ENCODE measurements at places on chromosomes 1 and 21. TPM values are rescaled to one million over a fixed set of nuclear protein-coding genes. Genes with fewer than 3 reads are reported as not detected.
A peak's percentile ranks its signal among the peaks of the same experiment; 100 is the strongest.

MATN1 gene
- 2.5 TPM for total RNA-seq

PSMA5 gene
- total RNA-seq, result 29.8 TPM

KLF17 gene
- total RNA-seq, result not detected

A3GALT2 gene
- total RNA-seq, result not detected

RHCE gene
- 0.25 TPM for total RNA-seq

LDLRAD2 gene
- not detected for total RNA-seq

KRTAP11-1 gene
- not detected for total RNA-seq

SEMA6C gene
- total RNA-seq, result 5.5 TPM

C1QTNF12 gene
- 4.8 TPM for total RNA-seq

DISP3 gene
- 0.55 TPM for total RNA-seq

PRR9 gene
- not detected for total RNA-seq

FOXO6 gene
- 2.2 TPM for total RNA-seq

RPE65 gene
- total RNA-seq, result not detected

SYNJ1 gene
- total RNA-seq, result 15.6 TPM

CELA2A gene
- total RNA-seq, result not detected

TMEM201 gene
- 9.2 TPM for total RNA-seq

- H3K4me1 ChIP-seq, result peaks cover 23% of the 10 kb centered on the region
- H3K27ac ChIP-seq, result no peak overlapping the region
- no peak overlapping the region for H3K4me3 ChIP-seq
- H3K27me3 ChIP-seq, result no peaks in the 10 kb centered on the region
Measured at GRCh38 chr1:108591466-108591865, 31.6 kb downstream of the EEIG2 start.

DNA sequence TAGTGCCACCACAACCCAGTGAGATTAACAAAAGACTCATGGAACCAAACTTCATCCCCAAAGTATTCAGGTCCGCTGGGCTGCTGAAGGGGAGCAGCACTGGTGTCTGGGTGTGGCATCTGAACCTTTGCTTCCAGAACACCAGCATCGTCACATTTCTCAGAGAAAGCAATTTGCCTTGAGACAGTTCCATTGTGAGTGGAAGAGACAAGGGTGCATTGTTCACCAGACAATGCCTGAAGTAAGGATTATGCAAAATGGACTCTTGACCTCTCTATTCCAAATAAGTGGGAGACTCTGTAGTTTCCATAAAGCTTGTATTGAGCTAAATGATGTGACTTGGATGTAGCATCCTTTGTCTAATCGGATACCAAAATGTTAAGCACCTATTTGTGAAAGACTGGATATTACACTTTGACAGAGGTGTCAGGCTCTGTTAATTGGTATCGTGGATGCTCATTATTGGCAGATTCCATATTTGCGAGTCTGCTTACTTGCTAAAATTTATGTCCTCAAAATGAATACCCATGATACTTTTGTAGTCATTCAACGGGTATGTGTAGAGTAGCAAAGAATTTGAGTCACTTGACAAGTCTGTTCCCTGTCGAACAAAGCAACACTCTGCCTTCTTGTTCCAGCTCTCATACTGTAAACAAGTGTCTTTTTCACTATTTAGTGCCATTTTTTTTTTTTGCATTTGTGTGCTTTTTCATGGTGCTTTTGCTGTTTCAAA lies 75.6 kb downstream of the MRPS6 start:
- H3K27ac ChIP-seq, result no peak overlapping the region
- peaks cover 5% of the 10 kb centered on the region for H3K36me3 ChIP-seq
- H3K4me3 ChIP-seq, result no peak overlapping the region
- no peaks in the 10 kb centered on the region for H3K27me3 ChIP-seq

- no peaks in the 10 kb centered on the region for H3K27me3 ChIP-seq
- no peaks in the 10 kb centered on the region for H3K4me1 ChIP-seq
- no peak overlapping the region for H3K27ac ChIP-seq
- no peak for DNase-seq
- H3K36me3 ChIP-seq, result peaks cover 12% of the 10 kb centered on the region
Measured at GRCh38 chr1:88799491-88799890, 91.9 kb downstream of the GTF2B start.

- H3K27me3 ChIP-seq, result peaks cover 17% of the 10 kb centered on the region
- peaks cover 12% of the 10 kb centered on the region for H3K4me1 ChIP-seq
- no peak overlapping the region for H3K4me3 ChIP-seq
- H3K36me3 ChIP-seq, result no peaks in the 10 kb centered on the region
- DNase-seq, result no peak
Measured at GRCh38 chr1:29128739-29129138, 5.0 kb upstream of the TMEM200B start.

DNA sequence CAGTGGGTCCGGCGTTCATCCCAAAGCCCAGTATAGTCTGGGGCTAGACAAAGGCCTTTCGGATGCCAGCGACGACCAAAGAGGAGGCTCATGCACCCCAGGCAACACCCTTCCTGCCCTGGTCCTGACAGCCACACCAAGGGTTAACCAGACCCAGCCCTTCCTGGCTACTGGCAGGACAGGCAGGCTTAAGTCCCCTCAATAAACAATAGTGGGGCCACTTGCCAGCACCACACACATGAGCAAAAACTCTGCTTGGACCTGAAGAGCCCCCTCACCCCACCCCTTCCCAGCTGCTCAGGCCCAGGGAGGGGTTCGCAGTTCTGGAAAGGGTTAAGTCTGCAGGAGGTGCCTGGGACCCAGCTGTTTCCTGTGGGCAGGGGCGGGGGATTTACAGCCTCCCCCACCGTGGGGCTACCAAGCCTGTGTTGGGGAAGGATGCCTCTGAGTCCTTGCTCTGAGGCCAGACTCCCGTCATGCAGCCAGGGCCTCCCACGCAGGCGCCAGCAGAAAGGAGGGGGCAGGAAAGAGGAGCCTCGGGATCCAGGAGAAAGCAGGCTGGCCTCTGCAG lies 18.2 kb downstream of the PHLDA3 start:
- peaks cover 9% of the 10 kb centered on the region for H3K4me1 ChIP-seq
- H3K36me3 ChIP-seq, result no peaks in the 10 kb centered on the region
- H3K27me3 ChIP-seq, result peaks cover 2% of the 10 kb centered on the region

DNA sequence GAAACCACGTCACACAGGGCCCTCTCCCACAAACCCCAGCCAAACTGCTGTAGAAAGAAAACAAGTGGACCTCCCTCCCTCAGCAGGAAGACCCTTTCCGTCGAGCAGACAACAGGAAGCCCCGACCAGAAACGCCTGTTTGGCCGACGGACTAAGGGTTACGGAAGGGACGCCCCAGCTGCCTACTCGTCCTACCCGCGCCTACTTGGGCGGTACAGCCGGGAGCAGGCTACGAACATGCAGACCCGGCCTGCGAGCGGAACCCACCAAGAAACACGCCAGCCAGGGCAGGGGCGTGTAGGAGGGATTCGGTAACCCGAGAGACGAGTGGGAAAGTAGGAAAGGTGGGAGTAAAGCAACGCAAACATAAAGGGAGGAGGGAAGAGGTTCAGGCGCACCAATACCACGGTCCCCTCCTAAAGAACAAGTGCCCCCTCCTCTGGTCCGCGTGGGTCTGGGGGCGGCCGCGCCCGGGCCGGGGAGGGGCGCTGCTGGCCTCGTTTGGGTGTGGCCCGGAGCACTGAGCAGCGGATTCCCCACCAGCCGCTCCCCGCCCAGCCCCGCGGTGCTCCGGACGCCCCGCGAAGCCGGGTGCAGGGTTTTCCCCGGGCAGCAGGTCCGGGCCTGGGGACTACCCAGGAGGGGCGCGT lies 450 bp downstream of the S100A10 start:
- peak overlapping the region; percentile 82 for H3K27ac ChIP-seq
- peaks cover 3% of the 10 kb centered on the region for H3K36me3 ChIP-seq
- DNase-seq, result peak; percentile 50
- H3K4me3 ChIP-seq, result peak overlapping the region; percentile 95
- peaks cover 58% of the 10 kb centered on the region for H3K4me1 ChIP-seq

DNA sequence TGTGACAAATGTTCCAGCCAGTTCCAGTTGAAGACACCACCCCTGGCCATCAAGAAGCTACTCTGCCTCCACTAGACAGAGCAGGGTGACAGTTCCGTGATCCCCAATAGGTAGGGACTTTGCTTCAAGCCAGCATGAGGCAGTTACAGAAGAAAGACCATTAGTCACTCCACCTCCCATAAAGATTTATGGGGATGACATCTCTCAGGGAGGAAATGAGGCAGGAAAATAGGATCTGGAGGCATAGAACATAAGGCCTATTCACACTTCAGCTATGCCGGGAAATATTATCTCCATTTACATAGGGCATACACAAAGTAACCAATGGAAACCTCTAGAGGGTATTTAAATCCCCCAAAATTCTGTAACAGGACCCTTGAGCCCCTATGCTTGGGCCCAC lies 3.5 kb upstream of the GBP7 start:
- no peak overlapping the region for H3K4me3 ChIP-seq
- no peak overlapping the region for H3K27ac ChIP-seq
- DNase-seq, result no peak
- H3K4me1 ChIP-seq, result no peaks in the 10 kb centered on the region
- H3K27me3 ChIP-seq, result no peaks in the 10 kb centered on the region
- H3K36me3 ChIP-seq, result peaks cover 18% of the 10 kb centered on the region

DNA sequence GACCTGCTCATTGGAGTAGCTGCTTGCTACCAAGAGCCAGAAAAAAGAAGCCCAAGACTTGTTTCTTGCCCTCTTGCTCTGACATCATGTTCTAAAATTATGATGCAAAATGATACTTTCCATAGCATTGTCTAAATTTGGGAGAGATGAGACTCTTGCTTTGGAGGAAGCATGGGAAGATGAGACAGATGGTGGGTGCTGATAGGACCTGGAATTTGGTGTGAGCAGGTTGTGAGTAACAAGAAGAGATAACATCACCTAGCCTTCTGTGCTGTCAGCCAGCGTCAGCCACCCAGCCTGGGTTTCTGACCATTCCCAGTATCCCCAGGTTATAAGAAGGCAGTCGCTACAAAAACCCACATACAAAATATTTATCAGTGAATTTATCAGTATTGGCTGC lies 67.1 kb upstream of the GCLM start:
- H3K4me1 ChIP-seq, result no peaks in the 10 kb centered on the region
- H3K36me3 ChIP-seq, result no peaks in the 10 kb centered on the region
- DNase-seq, result no peak
- H3K27me3 ChIP-seq, result no peaks in the 10 kb centered on the region
- no peak overlapping the region for H3K27ac ChIP-seq
- H3K4me3 ChIP-seq, result no peak overlapping the region

- H3K27ac ChIP-seq, result no peak overlapping the region
- peaks cover 88% of the 10 kb centered on the region for H3K36me3 ChIP-seq
- H3K4me1 ChIP-seq, result peaks cover 30% of the 10 kb centered on the region
- DNase-seq, result peak; percentile 74
Measured at GRCh38 chr21:44892536-44893277, 19.2 kb upstream of the PTTG1IP start.

DNA sequence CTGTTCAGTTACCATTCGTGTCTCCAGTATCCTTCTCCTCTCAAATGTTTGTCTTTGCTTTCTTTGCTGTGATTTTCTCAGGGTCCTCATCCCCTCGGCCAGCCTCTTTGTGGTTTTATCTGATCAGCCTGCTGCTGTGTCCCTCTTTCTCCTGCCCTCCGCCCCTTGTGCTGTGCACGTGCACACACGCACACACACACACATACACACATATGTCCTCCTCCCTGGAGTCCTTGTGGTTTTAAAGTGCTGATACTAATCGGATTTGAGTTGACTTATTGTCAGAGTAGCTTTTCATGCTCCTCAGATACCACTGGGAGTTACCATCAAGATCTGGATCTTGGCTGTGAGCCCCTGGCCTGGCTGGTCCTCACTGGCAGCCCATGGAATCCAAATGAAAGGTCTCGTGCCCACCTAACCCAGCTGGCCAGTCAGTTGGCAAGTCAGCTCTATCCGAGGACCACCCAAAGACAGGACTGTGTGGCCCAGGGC lies 34.1 kb downstream of the QSOX1 start:
- H3K4me3 ChIP-seq, result no peak overlapping the region
- H3K36me3 ChIP-seq, result peaks cover 51% of the 10 kb centered on the region
- no peak for DNase-seq
- H3K27ac ChIP-seq, result no peak overlapping the region
- H3K27me3 ChIP-seq, result no peaks in the 10 kb centered on the region

GRCh38 chr21:27450216-27450615 lies 483.3 kb upstream of the ADAMTS5 start:
- H3K27me3 ChIP-seq, result no peaks in the 10 kb centered on the region
- no peak for DNase-seq
- H3K4me3 ChIP-seq, result no peak overlapping the region
- H3K4me1 ChIP-seq, result no peaks in the 10 kb centered on the region
- H3K27ac ChIP-seq, result no peak overlapping the region

GRCh38 chr1:222928212-222928611 lies 113.4 kb downstream of the DISP1 start:
- no peaks in the 10 kb centered on the region for H3K27me3 ChIP-seq
- no peak overlapping the region for H3K4me3 ChIP-seq
- no peak overlapping the region for H3K27ac ChIP-seq
- no peak for DNase-seq

DNA sequence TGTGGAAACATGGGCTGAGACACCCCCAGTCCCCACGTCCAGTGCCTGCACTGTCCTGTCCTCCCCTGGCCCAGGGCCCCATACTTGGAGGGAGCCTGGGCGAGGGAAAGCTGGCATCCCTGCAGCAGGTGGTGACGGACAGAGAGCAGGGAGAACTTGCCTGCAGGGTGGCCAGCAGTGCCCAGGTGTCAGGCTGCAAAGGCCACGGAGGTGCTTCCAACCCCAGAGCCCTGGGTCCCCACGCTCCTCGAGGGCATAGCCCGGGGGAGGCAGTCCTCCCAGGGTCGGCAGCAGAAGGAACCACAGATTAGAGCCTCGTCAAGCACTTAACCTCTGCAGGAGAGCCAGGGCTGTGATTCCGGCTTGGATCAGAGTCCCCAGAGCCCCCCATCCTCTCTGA lies 77.5 kb downstream of the ARHGEF16 start:
- H3K27ac ChIP-seq, result no peak overlapping the region
- H3K4me3 ChIP-seq, result no peak overlapping the region
- H3K36me3 ChIP-seq, result no peaks in the 10 kb centered on the region
- no peak for DNase-seq
- no peaks in the 10 kb centered on the region for H3K27me3 ChIP-seq
- peaks cover 18% of the 10 kb centered on the region for H3K4me1 ChIP-seq

DNA sequence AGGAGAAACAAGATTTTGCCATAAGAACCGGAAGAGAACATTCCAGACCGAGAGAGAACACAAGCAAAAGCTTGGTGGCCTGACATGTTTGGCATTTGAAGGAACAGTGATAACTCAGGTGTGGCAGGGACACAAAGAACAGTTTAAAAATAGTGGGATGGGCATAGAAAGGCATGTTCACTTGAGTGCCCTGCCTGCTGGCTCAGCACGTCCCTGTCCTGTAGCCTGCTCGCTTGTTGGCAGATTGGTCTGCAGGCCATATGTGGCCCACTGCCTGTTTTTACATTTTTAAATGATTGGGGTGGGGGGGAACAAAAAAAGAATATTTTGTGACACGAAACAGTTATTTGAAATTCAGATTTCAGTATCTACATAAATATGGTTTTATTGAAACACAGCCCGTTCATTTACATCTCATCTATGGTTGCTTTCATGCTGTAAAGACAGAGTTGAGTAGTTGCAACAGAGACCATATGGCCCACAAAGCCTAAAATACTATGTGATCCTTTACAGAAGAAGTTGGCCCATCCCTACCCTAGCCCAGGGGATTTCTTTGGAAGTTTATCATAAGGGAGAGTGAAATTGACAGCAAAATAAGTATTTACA lies 100.7 kb downstream of the RGL1 start:
- no peak overlapping the region for H3K4me3 ChIP-seq
- H3K36me3 ChIP-seq, result peaks cover 3% of the 10 kb centered on the region
- no peaks in the 10 kb centered on the region for H3K27me3 ChIP-seq

Measured in CD4-positive, alpha-beta T cell (primary cell).